Stimulated activated CD4-positive, alpha-beta T cell treated with anti-CD3 and anti-CD28 coated beads, Interleukin-4, amount 100 ng/mL, for 4 hours (primary cell): ENCODE measurements at places on chromosomes 1 and 21.
A peak's percentile ranks its signal among the peaks of the same experiment; 100 is the strongest.

GRCh38 chr1:187763465-187763864 is 934.7 kb downstream of the PLA2G4A start:
- no peak for DNase-seq

GRCh38 chr1:14875524-14876509 is 277.3 kb downstream of the KAZN start:
- DNase-seq: no peak

- no peak for DNase-seq
Measured at GRCh38 chr21:41349619-41350390, 12.0 kb upstream of the MX2 start.

DNA sequence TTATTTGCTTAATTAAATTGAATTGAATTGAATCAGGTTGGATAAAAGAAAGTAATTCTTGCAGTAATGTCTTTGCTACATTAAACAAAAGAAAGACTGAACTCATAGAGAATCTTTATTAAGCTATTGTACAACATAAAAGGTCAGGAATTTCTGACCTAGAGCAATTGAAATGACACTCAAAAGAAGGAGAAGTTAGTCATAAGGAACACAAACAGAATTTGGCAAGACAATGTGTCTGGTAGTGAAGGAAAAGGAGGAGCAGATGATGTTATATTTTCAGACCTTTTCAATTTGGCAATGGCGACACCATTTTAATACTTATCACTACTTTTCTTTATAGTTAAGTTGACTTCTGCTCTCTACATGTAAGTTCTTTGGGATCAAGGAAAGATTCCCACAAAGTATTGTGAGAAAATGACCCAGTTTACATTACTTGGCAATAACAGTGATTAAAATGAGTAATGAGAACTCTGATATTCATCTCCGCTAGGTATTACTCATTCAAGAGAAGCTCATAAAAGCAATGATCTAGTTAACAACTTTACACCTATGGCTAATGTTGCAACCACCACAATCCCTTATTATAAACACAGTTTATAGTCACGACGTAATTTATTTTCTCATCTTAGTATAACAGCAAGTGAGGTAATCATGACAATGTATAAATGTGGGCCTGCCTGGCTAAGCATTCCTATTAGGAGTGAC is 14.7 kb upstream of the KRTAP21-1 start:
- DNase-seq: no peak

- no peak for DNase-seq
Measured at GRCh38 chr1:107678993-107679392, 286.0 kb downstream of the VAV3 start.

GRCh38 chr1:90591970-90592356 is 125.1 kb downstream of the BARHL2 start:
- DNase-seq: no peak

- DNase-seq: no peak
Measured at GRCh38 chr1:233261206-233261605, 34.3 kb downstream of the PCNX2 start.

DNA sequence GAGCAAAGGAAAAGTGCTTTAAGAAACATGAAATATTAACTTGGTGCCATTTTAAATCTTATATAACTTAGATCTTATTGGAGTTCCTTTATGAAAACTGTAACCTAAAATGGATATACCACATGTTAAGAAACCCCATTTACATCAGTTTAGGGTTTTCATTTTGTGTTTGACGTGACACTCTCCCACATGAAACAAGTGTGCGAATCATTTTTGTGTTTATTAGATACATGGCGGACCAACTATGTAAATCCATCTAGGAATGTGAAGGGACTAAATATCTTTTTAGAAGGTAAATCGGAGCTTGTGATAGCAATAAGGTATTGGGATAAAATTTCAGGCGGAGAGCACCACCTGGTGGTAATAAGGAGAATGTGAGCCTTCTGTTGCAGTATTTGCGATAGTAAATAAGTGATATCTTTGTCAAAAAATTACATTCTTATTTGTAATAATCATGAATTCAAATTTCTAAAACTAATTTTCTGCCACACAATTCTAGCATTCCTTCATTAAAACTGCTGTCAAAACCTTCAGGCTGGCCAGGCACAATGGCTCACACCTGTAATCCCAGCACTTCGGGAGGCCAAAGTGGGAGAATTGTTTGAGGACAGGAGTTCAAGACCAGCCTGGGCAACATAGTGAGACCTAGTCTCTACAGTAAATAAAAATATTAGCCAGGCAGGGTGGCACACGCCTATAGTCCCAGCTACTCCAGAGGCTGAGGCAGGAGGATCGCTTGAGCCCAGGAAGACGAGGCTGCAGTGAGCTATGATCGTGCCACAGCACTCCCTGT is 31.3 kb downstream of the SMAP2 start:
- DNase-seq: no peak

GRCh38 chr1:9905010-9905409 is 5.1 kb downstream of the CTNNBIP1 start:
- no peak for DNase-seq

GRCh38 chr1:109910963-109911798 is 532 bp downstream of the CSF1 start:
- peak; percentile 30 for DNase-seq

DNA sequence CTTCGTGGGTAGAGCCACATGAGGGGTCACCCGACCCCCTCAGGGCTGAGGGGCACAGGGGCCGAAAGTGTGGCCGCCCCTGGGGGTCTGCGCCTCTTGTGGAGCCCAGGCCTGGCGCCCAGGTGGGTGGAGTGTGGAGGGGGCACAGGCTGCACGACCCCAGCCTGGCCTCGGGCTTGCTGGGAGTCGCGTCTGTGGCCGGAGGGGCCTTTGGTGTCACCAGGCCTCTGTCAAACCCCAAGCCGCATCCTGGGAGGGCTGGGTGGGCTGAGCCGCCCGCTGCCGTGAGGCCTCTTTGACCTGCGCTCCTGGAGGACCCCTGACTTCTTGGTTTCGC is 60.7 kb downstream of the FAAP20 start:
- no peak for DNase-seq
